ENCODE measurements at places on chromosomes 6 and 20.

DNA sequence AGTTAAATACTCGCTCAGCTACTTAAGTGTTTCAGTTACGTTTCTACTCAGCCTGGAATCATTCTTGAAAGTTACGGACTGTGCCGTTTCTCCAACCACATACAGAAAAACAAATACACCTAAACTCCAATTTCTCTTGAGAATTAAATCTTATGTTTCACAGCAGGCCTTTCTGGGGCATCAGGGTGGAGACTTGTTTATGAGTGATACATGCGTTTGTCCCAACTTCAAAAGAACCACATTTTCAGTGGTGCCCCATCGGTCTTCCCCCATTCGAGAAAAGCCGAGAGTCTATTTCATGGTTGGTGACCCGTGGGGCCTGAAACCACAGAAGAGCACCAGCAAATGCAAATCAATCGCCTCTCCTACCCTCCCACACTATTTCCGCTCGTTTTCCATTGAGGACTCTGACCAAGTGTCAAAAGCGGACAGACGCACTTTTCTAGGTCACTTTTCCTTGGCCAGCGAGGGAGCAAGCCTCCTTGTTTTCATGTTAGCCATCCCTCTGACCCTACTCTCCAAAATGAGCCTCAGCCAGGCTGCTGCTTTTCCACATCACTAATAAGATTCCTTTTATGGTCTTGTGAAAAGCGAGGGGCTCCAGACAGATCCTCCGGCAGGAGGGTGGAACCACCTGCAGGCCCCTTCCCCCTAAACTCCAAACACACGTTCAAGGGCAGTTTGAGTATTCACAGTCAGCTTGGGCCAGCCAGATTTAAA is 3.1 kb downstream of the JAG1 start:
- no peak for DNase-seq

- no peak for DNase-seq
These were observed 556 bp downstream of the NKX2-4 start for GRCh38 chr20:21396599-21397340.

DNA sequence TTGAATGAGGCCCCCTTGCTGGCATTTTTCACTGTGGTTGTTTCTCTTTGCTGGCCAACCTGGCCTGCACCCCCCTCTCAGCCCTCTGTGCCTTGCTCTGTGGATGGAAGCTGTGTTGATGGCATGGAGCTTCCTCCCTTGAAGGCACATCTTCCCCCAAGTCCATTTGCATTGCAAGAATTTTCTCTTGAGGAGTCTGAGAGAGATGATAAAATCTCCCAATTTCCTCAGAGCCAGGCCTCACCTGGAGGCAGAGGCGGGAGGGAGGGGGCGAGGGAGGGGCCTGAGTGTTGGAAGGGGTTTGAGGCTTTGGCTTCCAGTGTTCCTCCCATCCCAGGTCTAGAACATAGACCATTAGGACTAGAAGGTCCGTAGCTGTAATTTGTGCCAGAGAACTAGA is 175.1 kb downstream of the SCP2D1 start:
- DNase-seq, result no peak

- DNase-seq, result no peak
These were observed 34.3 kb downstream of the SRC start for GRCh38 chr20:37379967-37380828.

DNA sequence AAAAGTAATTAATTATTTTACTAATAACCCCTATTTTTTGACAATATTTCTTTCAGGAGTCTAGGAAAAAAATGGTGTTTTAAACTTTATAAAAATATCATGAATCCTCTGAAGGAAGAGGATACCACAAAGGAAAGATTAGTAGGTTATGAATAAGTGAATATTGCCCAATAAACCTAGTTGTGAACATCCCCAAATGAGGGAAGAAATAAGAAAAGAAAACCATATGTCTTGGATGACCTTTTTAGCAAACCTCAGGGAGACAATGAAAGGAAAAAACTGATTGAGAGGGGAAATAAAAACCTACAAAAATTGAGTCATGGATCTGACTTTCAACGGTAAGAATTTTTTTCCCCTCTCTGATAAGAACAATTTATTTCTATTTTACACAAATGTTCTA is 34.4 kb downstream of the TENT5A start:
- DNase-seq, result no peak

DNA sequence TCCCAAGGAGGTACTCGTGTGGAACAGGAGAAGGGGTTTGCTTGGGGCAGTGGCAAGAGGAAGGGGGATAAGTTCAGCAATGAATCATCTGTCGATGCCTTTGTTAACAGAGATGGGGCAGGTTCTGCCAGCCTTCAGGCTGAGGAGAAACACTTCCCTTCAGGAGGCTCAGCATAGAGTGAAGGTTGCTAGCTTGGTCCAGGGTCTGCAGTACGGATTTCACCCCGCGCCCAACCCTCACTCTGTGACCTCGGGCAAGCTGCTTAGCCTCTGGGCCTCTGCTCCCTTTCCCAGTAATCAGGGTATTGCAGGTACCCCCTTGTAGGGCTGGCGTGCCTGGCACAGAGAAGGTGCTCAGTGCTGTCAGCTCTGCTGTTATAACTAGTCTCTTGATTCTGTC is 7.5 kb downstream of the CAPN11 start:
- DNase-seq, result no peak

DNA sequence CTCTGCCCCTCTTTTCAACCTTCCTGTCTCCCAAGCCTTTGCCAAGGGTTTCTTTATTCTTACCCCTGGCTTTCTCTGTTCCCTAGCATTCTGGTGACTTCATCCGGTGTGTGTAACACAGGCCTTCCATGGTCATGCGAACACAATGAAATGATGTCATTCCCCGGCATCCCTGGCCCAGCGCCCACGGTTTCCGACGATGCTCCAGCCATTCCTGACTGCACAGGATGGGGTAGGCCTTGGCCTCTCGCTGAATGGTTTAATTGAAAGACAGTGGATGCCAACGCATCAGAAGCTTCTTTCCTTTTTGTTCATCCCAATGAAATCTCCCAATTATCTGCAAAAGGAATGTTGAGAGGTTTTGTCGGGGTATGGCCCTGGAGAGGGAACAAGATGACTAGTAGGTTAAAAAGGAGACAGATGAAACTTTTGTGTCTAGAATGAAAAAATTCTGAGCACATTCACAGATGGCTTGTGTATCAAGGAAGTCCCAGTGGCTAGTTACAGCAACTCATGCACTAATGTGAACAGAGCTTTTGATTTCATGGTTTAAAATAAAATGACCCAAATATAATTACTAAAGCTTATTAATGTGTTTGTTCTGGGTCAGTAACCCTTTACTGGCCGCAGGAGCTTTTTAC is 655.0 kb downstream of the QKI start:
- DNase-seq, result peak; percentile 38

GRCh38 chr6:145904868-145905267 is 59.3 kb downstream of the SHPRH start:
- DNase-seq, result no peak

- DNase-seq, result peak; percentile 51
These were observed 13.2 kb upstream of the TFB1M start for GRCh38 chr6:155327326-155328073.

DNA sequence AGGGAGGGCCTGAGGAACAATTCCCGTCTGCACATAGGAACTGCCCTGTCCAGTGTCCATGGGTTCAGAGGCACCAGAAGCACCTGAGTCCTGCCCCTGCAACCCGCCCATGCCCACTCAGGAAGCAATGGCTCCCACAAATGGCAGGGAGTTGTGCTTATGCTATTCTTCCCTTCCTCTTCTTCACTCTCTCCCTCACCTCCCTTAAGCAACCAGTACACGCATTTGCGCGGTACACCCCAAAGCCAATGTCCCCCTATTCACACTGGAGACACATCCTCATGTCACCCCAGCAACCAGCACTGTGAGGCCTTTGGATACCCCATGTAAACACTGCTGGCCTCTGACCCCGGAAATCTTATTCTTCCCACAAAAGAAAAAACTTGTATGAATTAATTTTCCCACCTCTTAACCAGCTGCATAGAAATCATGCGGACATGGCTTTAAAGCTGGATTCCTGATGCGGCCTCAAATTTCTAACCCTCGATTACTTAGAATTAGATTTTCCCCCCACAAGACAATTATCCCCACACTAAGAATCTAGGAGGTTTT is 30.9 kb downstream of the FYN start:
- no peak for DNase-seq

DNA sequence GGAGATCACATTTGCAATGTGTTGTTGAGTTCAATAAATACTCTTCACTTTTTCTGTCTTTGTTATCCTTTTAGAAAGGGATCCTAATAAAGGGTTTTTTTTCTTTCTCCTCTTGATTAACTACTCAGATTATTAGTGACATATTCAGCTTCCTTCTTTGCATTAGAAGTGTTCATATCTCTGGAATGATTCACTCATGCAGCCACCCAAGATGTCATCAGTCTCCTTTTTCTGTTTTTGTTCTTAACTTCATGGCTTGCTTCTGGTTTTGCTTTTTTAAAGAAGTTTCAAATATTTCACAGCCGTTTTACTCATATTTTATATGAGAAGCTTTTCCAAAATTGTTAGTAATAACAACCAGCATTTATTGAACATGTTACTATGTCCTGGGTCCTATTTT is 187.6 kb downstream of the TMEM242 start:
- DNase-seq, result no peak

DNA sequence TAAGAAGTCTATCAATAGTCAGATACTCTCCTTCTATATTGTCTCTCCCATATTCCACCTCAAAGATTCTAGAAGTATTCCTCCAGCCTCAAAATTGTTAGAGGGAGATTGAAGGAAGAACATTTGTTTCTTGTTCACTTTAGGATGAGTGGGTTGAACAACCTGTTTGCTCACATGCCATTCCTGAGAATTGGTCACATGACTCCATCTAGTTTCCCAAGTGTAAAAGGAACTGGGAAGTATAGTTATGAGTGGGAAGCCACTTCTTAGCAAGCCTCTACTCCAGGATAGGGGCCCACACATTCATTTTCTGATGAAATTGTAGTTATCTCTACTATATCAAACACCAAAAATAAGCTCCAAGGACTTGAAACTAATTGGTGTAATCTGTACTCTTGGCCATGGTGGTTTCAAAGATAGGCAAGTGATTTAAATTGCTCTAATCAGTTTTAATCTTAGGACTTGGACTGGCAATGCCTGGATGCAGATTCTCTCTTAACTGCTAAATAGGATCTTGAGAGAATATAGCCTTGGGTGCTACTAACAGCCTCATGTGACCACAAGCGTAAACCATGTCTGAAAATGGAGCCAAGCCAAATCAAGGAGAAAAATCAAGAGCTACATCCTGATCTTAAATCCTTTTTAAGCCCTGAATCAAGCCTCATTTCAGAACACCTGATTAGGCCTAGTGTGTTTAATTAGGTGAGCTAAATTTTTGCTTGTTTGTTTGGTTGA is 758.7 kb upstream of the MAN1A1 start:
- DNase-seq, result no peak

DNA sequence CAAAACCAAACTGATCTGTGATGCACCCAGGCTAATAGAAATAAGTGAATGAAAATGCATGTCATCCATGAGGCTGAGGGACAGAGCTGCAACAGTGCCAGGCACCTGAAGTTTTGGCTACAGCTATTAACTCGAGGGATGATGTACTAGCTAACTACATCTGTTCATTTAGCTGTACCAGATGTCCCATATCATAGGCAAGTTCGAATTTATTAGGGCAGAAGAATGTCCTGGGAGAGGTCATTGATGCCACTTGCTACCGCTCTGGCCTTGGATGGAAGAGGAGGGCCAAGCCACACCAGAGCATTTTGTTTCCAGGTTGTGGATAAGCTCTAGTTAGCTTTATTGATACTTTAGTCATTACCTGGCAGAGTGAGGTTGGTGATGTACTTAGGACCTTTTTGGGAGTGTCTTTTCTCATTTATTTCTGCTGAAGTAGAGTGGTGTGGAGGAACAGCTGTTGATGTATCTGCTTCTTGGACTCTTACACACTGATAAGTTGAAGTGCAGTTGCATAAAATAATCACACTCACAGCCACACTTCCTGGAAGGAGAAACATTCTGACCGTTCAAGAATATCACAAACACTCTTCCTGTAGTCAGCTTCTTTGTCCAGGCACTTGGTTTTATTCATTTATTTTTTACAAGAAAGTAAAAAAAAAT is 8.2 kb downstream of the ZFAND3 start:
- no peak for DNase-seq

DNA sequence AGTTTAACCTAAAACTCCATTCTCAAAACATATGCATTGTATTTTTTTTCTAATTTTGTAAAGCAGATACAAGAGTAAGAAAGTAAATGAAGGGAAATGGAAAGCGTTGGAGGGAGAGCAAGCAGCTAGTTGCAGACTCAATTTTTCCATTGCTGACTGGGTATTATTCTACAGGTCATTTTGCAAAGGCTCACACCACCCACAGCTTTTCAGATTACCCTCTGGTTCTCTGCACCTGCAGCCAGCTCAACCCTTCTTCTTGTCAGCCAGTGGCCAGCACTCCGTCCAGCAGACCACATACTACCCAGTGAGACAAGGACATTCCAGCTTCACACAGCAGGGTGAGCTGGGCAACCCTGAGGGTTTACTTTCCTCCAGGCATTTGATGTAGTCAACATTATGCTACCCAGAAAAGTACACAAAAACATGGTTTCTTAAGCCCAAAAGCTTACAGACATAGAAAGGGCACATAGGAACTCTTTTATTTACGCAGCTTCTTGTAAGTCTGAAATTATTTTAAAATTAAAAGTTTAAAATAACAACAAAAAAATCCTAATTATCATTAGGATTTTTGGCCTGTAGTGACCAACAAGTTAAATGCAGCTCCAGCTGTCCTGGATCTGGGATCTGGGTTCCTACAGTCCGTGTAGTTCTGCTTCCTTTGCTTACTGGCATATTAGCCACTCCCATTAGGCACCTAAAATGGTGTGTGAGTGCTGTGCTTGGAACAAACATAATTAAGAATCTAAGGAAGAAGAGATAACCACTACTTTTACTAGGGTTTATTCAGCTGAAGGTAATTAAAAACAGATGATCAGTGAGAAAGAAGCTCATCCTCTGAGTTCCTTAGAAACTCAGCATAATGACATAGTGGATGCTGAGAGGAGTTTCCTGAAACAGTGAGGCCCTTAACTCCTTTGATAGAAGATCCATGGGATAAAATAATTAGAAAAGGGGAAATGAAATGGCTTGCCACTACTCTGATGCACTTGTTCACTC is 185.3 kb downstream of the PKHD1 start:
- DNase-seq, result no peak

All from uterus (tissue), 4 donors.